ENCODE measurements at places on chromosomes 16 and 17.

DNA sequence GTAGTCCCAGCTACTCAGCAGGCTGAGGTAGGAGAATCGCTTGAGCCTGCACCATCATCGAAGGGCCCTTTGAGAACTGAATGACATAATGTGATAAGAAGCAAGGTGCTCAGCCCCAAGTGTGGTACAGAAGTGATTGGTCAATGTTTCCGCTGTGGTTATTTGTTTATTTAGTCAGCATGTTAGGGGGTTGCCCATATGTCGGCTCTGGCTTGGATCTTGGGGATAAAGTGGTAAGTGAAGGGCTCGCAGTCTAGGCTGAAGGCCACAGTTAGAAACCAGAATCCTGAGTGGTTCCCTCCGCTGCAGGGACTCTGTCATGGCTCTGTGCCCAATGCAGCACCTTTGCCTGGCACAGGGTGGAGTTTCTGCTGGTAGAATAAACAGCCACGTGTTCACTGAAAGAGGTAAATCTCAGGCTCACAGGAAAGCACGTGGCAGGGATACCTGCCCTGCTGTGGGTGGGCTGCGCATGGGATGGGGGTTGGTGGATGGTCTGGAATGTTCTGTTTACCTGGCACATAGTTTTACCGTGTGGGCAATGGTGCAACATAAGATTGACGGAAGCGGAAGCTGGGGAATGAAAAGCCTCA, 35.4 kb downstream of the SYT17 start:
- DNase-seq: no peak

DNA sequence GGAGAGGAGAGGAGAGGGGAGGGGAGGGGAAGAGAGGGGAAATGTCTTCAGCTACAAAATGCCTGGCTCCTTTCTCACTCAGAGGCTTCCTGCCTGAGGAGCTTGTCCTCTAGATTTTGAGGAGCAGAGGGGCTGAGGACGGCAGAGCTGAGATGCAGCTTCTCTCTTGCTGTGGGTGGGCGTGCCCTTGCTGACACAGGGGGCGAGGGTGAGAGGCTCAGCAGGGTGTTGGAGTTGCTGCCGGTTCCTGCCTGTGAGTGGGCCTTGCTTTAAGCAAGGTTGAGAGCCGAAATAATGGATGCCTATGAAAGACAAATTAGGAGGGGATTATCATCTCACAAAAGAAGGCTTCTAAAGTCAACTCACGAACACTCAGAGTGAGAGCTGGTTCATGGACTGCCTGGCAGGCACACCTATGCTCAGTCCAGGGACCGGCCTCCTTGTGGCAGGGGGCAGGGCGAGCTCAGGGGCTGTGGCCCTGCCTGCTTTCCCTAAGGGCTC, 215.6 kb downstream of the MSI2 start:
- no peak for DNase-seq

GRCh38 chr17:33962857-33963655, 292.0 kb upstream of the CCL2 start:
- DNase-seq: no peak

GRCh38 chr17:40827746-40828453, 5.5 kb upstream of the KRT10 start:
- DNase-seq: no peak

- no peak for DNase-seq
Observed at GRCh38 chr17:32185875-32186274, 43.6 kb downstream of the RHOT1 start.

DNA sequence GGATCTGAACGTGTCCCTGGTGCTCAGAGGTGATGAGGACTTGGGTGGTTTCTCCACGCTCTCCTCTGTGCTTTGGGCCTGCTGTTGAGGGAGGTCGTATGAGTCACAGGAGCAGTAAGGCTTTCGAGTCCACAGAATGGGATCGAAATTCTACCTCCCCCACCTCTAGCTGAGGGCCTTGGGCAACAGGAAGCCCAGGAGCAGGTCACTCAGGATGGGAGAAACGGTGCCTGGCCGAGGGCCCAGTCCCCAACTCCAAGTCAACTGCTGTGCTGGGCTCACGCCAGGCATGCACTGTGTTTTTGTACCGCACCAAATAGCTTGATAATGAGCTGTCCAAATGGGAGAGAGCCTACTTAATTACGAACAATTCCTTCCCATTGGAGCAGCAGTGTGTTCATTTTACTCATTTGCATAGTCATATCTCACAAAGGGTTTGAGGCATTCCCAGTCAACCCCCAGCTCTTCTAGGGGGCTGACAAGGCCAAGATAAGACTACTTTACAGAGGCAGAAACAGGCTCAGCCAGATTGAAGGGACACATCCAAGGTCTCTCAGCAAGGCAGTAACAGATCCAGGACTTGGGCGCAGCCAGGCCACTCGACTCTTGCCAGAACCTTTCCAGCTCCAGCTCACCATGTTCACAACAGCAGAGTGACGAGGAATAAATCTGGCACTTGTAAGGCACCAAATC, 53.6 kb downstream of the WNT3 start:
- DNase-seq: no peak
